CD4-positive, CD25-positive, alpha-beta regulatory T cell (primary cell): ENCODE measurements at places on chromosomes 13 and 19. TPM values are rescaled to one million over a fixed set of nuclear protein-coding genes. Genes with fewer than 3 reads are reported as not detected.

- no peak overlapping the region for H3K27ac ChIP-seq
- no peak overlapping the region for H3K4me3 ChIP-seq
- H3K27me3 ChIP-seq: no peaks in the 10 kb centered on the region
These were observed 603.0 kb downstream of the LMO7 start for GRCh38 chr13:76239031-76239680.

DNA sequence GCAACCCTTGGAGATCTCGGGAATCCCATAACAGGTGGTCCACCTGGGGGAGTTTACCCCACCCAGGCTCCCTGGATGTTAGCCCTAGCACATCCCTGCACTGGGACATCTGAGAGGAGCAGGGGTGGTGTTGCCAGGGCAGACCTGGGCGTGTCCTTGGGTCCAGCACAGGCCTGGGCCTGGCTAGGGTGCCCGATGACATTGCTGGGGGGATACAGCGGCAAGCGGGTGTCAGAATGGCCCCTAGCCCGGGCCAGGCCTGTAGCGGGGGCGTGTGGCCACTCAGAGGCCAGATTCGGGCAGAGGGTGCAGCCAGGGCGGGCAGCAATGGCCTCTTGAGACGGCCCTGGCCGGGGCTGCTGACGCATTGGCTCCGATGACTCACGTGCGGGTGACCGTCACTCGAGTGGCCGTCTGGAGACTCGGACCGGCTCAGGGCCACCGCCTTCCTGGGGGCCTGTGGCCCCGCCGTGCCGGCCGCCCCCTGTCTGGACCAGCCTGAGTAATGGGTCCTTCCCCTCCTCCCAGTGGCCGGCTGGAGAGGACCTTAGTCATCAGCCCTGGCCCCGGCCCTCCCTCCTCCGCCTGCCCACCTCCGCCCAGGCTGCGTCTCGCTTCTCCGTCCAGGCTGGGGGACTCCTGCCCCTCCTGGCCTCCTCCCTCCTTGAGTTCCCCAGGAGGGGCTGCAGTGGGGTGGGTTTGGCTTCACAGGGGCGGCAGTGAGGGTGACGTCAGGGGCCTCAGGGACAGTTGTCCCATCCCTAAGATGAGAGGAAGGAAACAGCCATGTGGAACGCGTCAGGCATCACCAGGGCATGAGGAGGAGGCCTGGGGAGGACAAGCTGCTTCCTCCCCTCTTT is 23.2 kb upstream of the CRTC1 start:
- peaks cover under 1% of the 10 kb centered on the region for H3K36me3 ChIP-seq
- H3K4me1 ChIP-seq: peaks cover 5% of the 10 kb centered on the region
- H3K27ac ChIP-seq: no peak overlapping the region
- DNase-seq: no peak

DNA sequence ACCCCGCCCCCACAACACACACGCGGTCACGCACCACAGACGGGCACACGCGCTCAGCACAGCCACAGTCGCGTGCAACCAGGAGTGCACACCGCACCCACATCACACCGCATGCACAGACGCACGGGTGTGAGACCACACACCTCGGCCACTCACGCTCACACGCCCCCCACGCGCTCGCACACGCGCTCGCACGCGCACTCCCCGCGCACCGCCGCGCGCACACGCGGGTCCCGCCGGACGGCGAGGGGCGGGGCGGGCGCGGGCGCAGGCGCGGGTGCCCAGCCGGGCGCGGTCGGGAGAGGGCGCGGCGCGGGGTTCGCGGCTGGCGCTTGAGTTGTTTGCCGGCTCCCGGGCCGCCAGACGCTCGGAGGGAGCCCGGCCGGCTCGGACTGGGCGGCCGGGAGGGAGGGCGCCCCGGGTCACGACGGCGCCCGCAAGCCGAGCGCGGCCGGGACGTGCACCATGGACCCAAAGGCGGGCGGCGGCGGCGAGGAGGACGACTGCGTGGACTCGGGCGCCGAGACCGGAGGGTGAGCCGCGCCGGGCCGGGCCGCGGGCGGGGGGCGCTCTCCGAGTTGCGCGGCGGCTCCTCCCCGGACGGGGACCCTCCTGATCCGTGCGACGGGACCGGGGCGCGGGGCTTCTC is at the start of gene FAM124A:
Gene FAM124A (plus strand): TSS at position 362 of the 649 bp plus-strand sequence. CDS start 104 bp downstream, at position 466.
- no peak within 1 kb of the TSS for H3K27ac ChIP-seq
- DNase-seq: peak; percentile 17
- H3K4me3 ChIP-seq: peak within 1 kb of the TSS; percentile 13
- H3K4me1 ChIP-seq: peaks cover 11% of the 10 kb centered on the region

- no peak for DNase-seq
- no peak overlapping the region for H3K4me3 ChIP-seq
- peaks cover 1% of the 10 kb centered on the region for H3K27me3 ChIP-seq
- H3K36me3 ChIP-seq: no peaks in the 10 kb centered on the region
- H3K4me1 ChIP-seq: no peaks in the 10 kb centered on the region
- H3K27ac ChIP-seq: no peak overlapping the region
These were observed 214.8 kb upstream of the UBL3 start for GRCh38 chr13:30065181-30065580.

Gene INSR
- polyA plus RNA-seq: 0.10 TPM

Gene ZNF763
- 1.9 TPM for polyA plus RNA-seq
